ENCODE measurements at places on chromosomes 3 and 15. TPM values are rescaled to one million over a fixed set of nuclear protein-coding genes. Genes with fewer than 3 reads are reported as not detected.
A peak's percentile ranks its signal among the peaks of the same experiment; 100 is the strongest.

DNA sequence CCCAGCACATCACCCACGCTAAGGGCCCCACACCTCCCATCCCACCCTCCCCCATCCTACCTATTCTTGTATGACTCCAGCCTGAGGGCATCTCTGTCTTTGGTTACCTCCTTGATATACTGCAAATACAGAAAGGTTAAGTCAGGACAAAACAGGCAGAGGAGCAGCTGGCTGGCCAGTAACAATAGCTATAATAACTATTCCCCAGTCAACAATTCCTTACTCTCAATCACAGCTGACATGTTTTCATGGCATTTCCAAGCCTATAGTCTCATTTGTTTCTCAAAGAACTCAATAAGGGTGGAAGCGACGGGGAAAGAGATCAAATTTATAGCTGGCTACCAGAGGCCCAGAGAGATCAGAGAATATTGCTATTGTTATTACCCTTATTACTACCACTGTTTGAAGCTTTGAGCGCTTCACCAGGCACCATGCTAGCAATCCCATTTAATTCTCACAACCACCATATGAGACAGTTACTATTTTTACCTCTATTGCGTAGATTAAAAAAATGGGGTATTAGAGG lies 93.0 kb upstream of the C2CD4B start:
- no peak for DNase-seq

DNA sequence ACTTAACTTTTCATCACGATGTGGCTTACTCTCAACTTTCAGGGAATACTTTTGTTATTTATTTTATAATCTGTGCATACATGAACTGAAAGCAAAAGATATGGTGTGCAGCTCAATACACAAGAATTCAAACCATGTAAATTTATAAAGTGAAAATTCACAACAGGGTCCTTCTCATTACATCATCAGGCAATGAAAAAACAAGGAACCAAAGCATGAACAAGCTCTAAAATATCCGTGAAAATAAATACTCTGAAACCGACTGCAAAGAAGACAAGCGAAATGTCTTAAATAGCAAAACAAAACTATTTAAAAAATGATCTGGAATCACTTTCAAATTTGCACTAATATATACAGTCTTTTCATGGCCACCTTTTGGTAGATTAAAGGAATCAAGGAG lies 28.9 kb downstream of the GNB5 start:
- no peak for DNase-seq

GRCh38 chr3:184907681-184908649 lies 96.0 kb downstream of the VPS8 start:
- no peak for DNase-seq

DNA sequence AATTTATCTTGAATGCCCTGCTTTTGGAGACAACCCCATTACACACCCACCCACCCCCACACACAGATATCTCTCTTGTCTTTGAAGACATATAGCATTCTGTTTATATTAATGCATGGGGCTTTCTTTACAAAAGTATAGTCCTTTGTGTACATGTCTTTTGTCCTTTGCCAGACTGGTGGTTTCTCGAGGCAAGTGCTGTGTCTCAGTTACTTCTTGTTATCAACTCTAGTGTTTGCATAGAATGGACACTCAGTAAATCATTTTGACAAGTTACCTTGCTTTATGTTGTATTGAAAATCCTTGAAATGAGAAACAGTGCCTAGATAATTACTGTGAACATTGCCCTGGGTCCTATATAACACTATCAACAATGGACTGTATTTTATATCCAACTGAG lies 33.9 kb downstream of the KBTBD8 start:
- DNase-seq = no peak

DNA sequence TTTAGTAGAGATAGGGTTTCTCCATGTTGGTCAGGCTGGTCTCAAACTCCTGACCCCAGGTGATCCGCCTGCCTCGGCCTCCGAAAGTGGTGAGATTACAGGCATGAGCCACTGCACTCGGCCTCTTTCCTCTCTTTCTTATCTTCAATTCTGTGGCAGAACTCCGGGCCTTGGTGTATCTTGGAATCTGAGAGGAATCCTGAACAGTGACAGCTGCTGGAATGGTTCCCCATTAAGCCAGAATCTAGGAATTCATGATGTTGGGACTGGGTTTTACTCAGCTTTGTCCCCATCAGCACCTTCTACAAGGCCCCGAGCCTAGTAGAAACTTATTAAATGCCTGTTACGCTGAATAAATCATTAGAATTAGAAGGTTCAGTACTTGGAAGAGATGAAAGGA lies 81.4 kb downstream of the GPR156 start:
- no peak for DNase-seq

DNA sequence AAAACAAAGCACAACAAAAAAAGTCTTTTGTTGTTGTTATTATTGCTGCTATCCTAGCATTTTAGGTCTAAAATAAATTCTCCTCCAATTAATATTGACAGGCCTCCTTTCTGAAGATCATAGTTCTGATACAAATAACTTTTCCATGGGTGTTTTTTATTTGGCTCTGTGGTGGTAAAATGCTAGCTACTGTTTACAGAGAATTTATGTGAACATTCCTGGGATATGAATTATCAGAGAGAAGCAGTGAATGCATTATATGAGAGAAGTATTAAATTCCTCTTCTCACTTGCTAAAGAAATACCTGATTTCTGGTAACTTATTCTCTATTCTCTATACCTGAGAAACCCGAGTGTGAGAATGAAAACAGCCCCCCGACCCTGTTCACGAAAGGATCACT lies 57.5 kb upstream of the TMCO5A start:
- DNase-seq = no peak

DNA sequence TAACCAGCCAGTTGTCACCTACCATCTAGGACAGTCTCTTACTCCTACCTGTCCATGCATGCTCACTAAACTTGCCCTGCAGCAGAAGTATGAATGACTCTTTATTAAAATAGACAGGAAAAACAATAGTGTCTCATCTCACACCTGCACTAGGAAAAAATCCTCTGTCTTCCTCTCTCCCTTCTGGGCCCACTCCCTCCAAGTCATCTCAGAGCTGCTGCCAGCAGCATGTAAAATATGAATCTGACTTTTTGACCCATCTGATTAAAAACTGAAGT lies 93.5 kb upstream of the THBS1 start:
- DNase-seq = no peak

- no peak for DNase-seq
Measured at GRCh38 chr15:76954744-76955143, 23.2 kb downstream of the RCN2 start.

- no peak for DNase-seq
Measured at GRCh38 chr3:69718866-69719586, 20.2 kb upstream of the MITF start.

GRCh38 chr3:118511402-118511801 lies 523.2 kb downstream of the IGSF11 start:
- DNase-seq = no peak

- no peak for DNase-seq
Measured at GRCh38 chr3:44992555-44993470, 16.8 kb downstream of the EXOSC7 start.

- DNase-seq = no peak
Measured at GRCh38 chr3:184373422-184373821, 4.6 kb downstream of the THPO start.

- no peak for DNase-seq
Measured at GRCh38 chr3:190718671-190719070, 143.8 kb downstream of the GMNC start.

DNA sequence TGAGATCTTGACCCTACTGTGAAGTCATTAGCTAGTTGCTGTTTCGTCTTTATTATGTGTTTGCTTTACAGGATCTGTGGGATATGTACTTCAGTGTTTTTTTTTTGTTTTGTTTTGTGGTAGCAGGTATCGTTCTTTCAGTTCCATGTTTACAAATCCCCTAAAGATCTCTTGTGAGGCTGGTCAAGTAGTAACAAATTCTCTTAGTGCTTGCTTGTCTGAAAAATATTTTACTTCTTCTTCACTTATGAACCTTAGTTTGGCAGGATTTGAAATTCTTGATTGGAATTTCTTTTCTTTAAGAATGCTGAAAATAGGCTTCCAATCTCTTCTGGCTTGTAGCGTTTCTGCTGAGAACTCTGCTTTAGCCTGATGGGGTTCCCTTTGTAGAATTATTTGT lies 235.8 kb upstream of the ALCAM start:
- DNase-seq = no peak

DNA sequence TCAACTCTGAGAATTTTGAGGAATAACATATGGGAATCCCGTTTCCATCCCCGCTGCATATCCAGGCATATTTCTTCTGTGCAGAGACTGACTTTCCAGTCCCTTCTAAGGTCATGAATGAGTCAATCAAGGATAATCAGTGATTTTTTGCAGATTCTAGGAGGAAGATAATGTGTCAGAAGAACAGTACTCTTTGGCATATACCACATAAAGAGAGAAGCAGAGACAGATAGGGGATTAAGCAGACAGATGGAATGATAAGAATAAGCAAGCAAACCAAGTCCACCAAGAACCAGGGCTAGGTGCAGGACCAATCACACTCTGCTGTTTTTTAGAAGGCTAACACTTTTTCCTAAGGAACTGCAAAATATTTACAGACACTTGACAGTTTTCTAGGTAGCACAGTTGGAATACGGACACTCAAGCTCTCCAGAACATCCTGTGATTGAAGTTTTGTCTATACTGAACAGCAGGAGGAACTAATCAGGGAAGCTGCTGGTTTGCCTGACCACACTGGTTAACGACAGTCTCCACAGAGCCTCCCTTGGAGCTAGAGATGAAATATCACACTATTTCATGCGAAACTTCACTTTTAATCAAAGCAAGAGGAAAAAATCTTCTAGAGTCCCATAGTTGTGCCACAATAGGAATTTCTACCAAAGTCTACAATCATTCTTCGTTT lies 450.0 kb upstream of the KCNMB2 start:
- no peak for DNase-seq

- DNase-seq = no peak
Measured at GRCh38 chr15:36517758-36518157, 61.7 kb upstream of the CDIN1 start.

- DNase-seq = no peak
Measured at GRCh38 chr15:61752001-61752400, 308.2 kb downstream of the VPS13C start.

DNA sequence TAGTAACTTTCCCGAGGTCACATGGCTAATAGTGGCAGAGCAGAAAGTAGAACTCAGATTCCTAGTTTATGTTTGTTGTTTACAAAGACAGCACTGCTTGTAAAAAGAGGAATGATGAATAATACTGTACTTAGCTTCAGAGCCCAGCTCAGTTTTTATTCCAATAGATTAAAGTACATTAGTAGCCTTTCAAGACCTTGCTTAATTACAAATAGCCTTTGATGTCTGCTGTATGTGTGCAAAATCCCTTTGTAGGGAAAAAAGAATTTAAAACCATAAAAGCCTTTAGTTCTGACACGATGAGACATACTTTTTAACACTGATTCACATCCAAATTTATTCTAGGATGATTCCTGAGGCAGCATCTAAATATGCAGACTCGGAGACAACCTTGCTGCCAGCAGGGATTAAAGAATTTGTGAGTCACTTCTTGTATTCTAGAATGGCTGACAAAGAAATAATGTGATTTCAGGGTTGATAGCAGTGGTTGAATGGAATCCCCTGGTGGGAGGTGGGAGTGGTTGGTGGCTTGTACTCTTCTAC lies 324.2 kb upstream of the TGFBR2 start:
- DNase-seq = no peak

DNA sequence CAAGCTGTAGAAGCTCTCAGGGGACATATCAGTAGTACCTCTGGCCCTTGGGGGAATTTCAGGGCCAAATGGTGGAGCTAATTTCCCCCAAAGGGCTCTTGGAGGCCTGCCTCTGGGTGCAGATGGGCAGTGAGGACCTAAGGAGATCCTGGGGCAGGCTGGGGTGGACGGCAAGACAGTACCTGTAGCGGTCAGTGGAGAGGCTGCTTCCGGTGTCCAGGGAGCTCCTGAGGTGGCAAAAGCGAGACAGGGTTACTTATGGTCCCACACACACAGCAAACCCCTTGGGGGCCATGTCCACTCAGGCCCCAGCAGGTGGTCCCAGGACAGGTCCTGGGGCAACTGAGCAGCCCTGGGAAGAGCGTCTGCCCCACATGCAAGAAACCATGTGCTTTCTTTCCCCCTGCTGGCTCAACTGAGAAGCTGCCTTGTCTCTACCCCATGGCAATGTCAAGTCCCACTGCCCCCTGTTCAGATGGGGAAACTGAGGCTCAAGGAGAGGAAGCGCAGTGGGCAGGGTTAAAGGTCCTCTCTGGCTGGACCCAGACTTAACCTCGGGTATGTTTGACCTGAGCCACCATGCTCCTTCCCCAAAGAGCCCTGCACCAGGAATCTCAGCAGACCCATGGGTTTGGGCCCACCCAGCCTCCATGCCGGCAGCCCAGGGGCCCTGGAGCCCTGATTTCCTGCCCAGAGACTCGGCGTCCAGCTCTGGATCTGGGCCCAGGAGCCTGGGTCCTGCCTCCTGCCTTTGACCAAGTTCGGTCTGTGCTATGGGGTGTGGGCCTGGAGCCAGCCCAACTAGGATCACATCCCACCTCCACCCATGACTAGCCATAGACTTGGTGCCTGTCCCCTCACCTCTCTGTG lies 25.7 kb downstream of the IQSEC1 start:
- no peak for DNase-seq

GRCh38 chr3:46324036-46324435 lies 29.9 kb upstream of the CCR2 start:
- no peak for DNase-seq

- peak; percentile 48 for DNase-seq
Measured at GRCh38 chr3:15796771-15797641, 773 bp downstream of the ANKRD28 start.

GRCh38 chr3:179083977-179084376 lies 12.4 kb upstream of the ZMAT3 start:
- DNase-seq = no peak

DNA sequence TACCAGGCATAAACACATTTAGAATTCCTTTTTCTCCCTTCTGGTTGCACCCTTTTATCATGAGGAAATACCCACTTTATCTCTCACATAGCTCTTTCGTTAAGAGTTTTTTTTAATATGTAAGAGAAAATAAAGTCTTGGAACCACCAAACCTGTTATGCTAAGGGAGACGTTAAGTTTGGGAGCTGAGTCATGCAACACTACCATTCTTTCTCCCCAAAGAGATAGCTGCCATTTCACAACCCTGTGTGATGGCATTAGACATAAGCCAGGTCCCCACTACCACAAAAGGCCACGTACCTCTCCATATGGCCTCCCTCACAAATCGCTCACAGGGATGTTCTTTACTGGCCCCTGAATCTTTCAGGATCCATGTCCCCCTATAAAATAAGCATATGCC lies 7.6 kb upstream of the NIPA1 start:
- no peak for DNase-seq

- DNase-seq = no peak
Measured at GRCh38 chr15:75107908-75108838, 84.8 kb downstream of the PPCDC start.

GRCh38 chr3:99111235-99111634 lies 209.7 kb upstream of the DCBLD2 start:
- DNase-seq = no peak

Gene SLC35G2
- polyA plus RNA-seq = 1.7 TPM

Gene FBXO40
- 2.6 TPM for polyA plus RNA-seq

Gene SLC9A9
- polyA plus RNA-seq = 14.0 TPM

Gene MCTP2
- polyA plus RNA-seq = 0.67 TPM

Gene CSPG5
- 1.6 TPM for polyA plus RNA-seq

Gene ERC2
- polyA plus RNA-seq = 1.6 TPM

Gene ESYT3
- 15.9 TPM for polyA plus RNA-seq

Gene XCR1
- 0.35 TPM for polyA plus RNA-seq

Gene TM4SF18
- 12.9 TPM for polyA plus RNA-seq

Gene IQCH
- polyA plus RNA-seq = 0.53 TPM

Gene GRIP2
- polyA plus RNA-seq = 30.7 TPM

Gene DNASE1L3
- 0.61 TPM for polyA plus RNA-seq

Measured in hindlimb muscle (tissue), 1 donor.